ENCODE measurements at places on chromosomes 2 and 18.

DNA sequence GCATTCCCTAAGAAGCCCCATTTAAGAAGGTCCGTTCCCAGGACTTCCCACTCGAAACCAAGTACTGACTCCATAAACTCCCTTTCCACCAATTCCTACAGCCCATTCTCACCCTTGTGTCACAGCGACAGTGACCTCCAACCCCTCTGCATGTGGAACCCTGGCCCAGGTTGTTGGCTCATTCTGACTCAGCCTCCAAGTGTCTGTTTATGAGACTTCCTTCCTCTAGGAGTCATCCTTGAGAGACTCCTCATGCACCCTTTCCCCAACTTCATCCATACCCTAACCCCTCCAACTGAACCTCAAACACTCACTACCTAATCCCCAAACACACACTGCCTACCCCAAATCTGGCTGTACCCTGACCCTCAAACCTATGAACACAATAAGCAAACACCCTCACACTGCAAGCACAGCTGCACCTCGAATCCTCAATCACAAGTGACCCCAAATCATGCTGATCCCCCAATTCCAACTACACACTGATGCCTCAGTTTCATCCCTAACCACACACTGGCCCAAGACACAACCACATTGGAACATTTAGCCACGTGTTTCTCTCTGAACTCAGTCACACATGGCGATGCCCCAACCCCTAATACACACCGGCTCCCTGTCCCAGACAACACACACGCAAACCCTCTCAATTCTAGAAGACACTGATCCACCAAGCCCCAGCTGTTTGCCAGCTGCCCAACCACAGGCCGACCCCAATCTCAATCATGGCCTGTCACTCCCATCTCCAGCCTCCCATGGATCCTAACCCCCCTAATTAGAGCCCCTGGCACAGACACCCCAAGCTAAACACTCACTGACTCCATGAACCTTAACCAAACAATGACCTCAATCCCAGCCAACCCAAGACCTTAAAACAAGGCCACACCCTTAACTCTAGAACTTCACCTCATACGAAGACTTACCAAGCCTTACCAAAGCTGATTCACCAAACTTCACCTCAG, 219.6 kb downstream of the CYP26B1 start:
- no peak for DNase-seq

DNA sequence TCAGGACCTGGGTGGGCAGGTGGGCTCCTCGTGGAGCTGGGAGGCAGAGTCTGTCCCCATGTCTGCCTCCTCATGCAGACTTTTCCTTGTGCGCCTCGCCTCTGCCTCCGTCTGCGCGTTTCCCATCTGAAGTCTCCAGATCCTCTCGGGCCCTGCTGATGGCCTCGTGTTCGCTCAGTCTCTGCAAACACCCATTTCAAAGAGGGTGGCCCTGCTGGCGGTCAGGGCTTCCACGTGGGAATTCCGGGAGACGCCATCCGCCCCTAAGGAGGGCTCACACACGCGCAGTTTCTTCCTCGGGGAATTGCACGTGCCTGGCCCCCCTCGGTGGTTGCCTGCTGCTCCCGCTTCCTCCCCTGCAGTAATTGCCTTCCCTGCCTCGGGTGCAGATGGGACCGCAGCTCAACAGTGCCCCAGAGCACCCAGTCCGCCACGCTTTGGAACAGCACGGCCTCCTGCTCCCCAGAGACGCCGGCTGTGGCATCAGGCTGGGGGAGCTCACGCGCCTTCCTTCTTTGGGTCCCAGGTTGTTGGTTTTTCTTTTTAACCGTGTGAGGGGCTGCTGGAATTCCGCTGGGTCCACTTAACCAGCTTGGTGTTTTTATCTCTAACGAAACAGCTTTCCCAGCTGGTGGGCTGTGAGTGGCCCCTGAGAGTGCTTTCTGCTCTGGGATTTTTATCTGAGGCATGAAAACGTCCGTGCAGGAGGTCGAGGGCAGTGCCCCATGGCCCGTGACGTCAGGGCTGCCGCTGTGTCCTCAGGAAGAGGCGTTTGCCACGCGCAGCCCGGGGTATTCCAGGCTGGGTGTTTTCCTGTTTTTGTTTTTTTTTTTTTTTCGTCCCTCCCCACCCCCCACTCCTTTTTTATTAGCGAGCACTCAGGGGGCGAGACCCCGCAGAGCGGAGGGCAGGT, 16.1 kb downstream of the NFATC1 start:
- no peak for DNase-seq

GRCh38 chr2:230414302-230414701, 1.7 kb upstream of the SP100 start:
- no peak for DNase-seq

GRCh38 chr2:234437642-234438304, 59.1 kb downstream of the ARL4C start:
- no peak for DNase-seq

GRCh38 chr2:151840216-151841046, 12.2 kb upstream of the ARL5A start:
- no peak for DNase-seq

GRCh38 chr18:50623694-50624352, 63.9 kb downstream of the MAPK4 start:
- no peak for DNase-seq

DNA sequence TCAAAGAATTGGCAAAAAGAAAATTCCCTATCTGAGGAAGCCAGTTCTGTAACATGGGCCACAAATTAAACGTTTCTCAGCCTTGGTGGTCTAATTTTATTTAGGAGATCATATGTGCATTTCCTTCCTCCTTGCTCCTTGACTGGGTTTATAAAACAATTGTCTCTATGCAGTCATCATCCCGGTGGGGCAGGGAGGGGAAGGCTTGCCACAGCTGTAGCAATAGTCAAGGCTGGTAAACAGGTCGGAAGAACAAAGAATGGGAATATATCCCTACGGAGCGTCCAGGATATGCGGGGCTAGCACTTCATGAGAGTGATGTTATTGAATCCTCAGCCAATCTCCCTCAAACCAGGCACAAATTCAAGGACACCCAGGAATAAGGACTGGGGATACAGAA, 143.8 kb downstream of the RNF152 start:
- DNase-seq: no peak

- DNase-seq: no peak
These were observed 74.7 kb downstream of the PSMG2 start for GRCh38 chr18:12777500-12777944.

GRCh38 chr2:97718051-97718882, 4.9 kb downstream of the ZAP70 start:
- no peak for DNase-seq

GRCh38 chr2:20267529-20267928, 42.6 kb upstream of the SDC1 start:
- DNase-seq: no peak

All from DMS 273 treated with DMSO at 0.1 percent for 48 hours (cell line).